Stimulated activated CD4-positive, alpha-beta T cell treated with anti-CD3 and anti-CD28 coated beads, Interleukin-4, amount 100 ng/mL, for 48 hours (primary cell): ENCODE measurements at places on chromosomes 2 and 18.

DNA sequence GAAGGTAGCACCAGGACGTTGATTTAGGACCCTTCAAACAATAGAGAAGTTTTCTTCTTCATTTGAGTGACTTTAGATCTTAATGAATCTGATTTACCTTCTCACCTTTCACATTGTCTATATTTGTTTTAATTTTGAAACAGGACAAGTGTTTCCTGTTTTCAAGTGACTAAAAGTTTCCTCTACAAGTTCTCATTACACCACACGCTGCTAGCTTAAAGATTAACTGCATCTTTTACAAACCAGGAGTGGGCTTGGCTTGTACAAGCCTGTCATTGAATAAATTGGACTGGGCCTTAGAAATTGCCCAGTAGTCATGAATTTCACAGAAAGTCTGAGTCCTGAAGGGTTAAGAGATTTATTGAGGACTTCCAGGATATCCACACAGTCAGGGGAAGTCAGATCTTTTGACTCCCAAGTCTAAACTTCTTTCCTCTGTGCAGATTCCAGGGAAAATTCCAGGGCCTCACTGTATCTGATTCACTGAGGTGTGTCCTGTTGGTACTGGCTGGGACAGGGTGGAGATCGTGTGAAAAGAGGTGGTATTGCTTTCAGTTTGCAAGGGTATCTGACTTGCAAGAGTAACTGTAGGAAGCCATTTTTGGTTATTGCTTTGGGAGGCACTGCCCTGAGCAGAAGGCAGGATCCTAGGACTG, 3.4 kb downstream of the SGPP2 start:
- DNase-seq: no peak

DNA sequence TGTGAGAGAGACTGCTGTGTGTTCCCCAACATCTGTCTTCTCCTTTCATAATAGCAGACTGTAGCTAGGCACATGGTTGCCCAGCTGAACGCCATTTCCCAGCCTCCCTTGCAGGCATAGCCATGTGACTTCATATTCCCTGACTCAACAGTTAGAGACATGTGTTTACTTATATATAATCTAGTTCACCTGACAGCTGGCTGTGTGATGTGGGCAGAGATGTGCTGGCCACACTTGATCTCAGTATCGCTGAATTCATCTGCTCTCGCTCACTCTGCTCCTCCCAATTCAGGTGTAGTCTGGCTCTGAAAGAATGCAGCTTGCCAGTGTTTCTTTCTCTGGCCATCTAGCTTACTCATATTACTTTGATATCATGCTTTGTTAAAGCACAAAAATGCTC, 52.3 kb upstream of the SEC11C start:
- DNase-seq: no peak

GRCh38 chr18:75075429-75075841, 133.5 kb downstream of the PTGR3 start:
- no peak for DNase-seq

DNA sequence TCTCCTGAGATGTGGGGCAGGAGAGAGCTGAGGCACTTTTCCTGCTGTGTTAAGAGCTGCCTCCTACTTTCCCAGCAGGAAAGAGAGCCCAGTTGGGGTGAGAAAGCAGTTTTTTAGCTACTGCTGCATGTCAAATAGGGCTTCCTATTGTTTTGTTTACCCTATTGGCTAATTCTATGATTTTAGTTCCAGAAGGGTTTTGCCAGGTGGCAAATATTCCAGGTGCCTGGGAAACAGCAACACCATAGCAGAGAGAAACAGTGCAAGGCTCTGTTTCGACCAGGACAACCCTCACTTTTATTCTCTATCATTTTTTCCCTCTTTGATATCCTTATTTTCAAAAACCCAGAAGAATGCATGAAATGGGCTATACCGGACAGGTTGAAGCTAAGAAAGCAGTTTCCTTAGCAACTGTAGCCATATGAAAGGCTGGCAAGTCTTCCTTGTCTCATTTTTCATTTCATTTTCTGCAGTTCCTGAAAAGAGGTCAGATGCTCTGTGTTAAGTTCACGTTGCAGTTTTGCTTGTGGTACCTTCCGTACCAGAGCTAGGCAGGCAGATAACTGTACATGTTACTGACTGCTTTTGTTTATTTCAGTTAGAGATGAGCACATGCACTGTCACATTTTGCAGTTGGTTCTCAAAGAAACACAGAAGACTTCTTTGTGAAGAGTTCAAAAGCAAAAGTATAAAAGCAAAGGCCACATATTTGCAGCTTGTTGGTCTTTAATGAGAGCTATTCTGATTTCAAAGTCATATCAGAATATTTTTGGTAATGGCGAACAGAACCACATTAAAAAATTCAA, 84.8 kb downstream of the AQP4 start:
- DNase-seq: no peak

DNA sequence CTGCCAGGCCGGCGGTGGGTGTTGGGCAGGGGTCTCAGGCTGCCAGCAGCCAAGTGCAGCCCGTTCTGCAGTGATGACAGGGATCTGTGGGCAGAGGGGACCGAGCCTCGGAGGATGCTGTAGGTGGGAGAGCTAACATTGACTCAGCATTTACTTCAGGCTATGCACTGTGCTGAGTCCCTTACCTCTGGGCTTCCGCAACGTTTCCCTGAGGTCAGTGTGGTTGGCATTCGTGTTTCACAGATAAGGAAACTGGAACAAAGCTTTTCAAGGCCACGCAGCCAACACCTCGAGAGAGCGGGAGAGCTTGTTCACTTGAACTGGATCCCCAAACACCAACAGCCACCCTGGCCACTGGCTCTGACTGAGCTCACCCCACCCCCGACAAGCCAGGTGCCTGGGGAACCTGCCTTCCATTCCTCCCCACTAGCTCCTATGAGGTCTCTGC, 839 bp upstream of the GPR148 start:
- DNase-seq: peak; percentile 24

GRCh38 chr2:184004948-184005672, 593.2 kb upstream of the ZNF804A start:
- DNase-seq: no peak

DNA sequence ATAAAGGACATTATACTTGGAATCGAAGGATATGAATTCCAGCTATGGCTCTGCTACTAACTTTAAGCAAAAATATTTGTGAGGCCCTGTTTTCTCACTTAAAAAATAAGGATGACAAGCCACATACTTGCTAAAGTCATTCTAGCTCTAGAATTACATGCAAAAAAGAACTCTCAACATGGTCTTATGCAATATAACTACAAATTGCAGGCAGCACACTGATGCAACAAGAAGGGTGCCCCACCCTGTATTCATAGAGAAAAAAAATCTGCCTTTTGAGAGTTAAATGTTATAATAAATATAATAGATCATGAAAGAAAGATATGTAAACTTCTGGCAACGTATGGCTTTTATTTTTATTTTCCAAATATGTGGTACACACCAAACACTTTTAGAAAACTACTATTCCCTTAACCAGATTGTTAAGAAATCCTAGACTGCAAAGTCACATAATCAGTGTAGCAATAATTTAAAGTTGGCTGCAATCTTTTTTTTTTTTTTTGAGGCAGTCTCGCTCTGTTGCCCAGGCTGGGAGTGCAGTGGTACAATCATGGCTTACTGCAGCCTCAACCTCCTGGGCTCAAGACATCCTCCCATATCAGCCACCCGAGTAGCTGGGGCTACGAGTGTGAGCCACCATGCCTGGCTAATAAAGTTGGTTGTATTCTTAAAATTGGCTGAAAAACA, 40.2 kb upstream of the WDSUB1 start:
- no peak for DNase-seq

DNA sequence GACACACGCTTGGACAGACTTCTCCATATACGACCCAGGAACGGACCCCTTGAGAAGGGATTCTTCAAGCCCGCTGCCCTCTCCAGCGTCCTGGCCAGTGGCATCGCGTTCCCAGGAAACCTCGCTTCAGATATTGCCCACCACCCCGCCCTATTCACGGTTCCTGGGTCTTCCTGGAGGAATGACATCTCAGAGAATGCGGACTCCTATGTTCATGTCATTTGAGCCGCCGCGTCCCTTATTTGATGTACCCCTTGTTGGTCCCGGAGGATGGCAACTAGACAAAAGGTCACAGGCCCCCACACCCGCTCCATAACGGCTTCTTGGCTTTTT, 588 bp upstream of the CCDC93 start:
- no peak for DNase-seq

GRCh38 chr2:152627351-152627957, 89.8 kb downstream of the PRPF40A start:
- no peak for DNase-seq

GRCh38 chr18:56273541-56274219, 364.7 kb downstream of the TXNL1 start:
- no peak for DNase-seq

DNA sequence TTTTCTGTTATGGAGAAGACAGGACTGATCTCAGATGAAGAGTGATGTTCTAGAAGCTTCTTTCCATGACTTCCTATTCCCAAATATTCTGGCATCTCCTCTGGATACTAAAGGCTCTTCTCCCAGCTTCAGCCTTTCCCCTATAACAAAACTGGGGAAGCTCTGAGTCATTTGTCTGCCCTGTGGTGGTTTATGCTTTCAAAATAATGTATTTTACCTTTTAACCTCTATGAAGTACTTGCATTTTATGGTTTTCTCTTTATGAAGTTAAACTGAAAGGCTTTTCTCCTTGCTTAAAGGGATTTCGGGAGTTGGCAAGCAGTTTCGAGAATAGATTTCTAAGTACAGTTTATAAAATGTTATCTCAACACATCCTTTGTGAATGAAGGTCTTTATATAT, 104.4 kb downstream of the TANC1 start:
- no peak for DNase-seq

DNA sequence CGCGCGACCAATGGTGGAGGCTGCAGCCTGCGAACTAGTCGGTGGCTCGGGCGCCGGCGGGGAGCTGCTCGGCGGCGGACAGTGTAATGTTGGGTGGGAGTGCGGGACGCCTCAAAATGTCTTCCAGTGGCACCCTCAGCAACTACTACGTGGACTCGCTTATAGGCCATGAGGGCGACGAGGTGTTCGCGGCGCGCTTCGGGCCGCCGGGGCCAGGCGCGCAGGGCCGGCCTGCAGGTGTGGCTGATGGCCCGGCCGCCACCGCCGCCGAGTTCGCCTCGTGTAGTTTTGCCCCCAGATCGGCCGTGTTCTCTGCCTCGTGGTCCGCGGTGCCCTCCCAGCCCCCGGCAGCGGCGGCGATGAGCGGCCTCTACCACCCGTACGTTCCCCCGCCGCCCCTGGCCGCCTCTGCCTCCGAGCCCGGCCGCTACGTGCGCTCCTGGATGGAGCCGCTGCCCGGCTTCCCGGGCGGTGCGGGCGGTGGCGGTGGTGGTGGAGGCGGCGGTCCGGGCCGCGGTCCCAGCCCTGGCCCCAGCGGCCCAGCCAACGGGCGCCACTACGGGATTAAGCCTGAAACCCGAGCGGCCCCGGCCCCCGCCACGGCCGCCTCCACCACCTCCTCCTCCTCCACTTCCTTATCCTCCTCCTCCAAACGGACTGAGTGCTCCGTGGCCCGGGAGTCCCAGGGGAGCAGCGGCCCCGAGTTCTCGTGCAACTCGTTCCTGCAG, at the start of gene HOXD9:
Gene HOXD9 (plus strand): TSS at position 37 of the 728 bp plus-strand sequence. CDS start 50 bp downstream, at position 87.
- DNase-seq: no peak

DNA sequence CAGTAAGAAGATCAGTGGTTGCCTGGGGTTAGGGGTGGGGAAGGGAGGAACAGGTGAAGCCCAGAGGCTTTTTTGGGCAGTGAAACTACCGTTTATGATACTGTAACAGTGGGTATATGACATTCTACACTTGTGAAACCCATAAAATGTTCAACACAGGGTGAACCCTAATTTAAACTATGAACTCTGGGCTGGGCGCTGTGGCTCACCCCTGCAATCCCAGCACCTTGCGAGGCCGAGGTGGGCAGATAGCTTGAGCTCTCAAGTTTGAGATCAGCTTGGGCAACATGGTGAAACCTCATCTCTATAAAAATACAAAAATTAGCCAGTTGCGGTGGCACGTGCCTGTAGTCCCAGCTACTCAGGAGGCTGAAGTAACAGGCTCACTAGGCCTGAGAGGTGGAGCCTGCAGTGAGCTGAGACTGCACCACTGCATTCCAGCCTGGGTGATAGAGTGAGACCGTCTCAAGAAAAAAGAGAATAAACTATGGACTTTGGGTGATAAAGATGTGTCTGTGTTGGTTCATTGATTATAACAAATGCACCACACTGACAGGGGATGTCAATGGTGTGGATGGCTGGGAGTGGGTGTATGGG, 17.6 kb upstream of the USP14 start:
- no peak for DNase-seq

DNA sequence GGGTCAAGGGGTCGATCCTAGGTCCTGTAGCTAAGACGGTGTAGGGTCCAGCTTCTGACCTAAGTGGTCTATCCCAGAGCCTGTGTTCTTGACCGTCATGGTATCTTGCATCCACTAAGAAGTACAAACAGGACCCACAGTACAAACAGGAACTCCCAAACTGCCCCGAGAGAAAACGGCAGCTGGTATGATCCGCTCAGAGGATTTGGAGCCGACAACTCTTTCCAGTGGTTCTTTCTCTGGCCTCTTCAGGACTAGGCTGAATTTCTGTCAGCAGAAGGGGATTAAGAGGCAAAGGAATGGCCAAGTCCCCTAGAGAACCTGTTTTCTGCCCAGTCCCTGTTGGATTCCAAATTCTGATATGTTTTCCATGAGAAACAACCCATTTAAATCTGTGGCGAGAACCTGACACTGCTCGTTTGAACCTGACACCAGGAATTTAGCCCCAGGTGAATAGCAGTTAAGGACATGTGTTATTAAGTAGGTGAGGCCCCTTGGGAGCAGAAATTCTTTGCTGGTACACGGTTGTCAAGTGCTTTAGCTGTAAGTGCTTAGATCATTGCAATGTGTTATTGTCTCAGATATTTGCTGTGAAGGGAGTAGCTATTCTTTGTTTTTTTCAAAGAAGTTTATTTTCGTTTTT, 50.5 kb upstream of the TXNDC2 start:
- no peak for DNase-seq

- no peak for DNase-seq
Measured at GRCh38 chr18:13623348-13623747, 103.0 kb downstream of the FAM210A start.

- no peak for DNase-seq
Measured at GRCh38 chr2:236553522-236553921, 16.1 kb upstream of the ACKR3 start.

DNA sequence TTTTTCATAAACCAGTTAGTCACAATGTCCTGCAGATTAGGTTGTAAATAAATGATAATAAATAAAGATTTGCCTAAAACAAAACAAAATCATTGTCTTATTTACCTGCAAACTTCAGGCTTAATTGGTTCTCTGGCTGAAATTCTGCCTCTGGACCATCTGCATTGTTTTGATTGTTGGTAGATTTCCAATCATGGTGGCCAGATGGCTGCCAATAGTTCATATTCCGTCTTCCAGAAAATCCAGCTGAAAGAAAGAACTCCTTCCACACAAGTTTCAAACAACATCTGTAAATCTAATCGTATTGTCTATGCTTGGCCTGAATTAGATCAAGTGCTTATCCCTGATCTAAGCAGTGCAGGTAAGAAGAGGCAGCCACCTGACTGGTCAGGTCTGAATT, 771.1 kb upstream of the ZEB2 start:
- no peak for DNase-seq

GRCh38 chr18:32040936-32041335, 22.3 kb downstream of the RNF125 start:
- peak; percentile 22 for DNase-seq

DNA sequence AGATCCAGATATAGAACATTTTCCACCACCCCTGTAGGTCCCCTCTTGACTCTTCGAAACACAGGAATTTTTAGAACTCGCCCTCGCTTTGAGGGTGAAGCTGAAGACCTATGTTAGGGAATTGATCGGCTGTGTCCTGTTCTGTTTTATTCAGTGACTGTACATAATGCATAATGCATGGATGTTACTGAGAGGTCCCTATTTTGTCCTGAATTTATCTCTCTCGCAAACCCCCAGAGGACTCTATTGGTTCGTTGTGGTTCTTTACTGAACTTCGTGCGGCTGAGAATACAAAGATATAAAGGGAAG, 431 bp upstream of the EIF5B start:
- no peak for DNase-seq
